NCI-H2029 treated with DMSO at 0.1 percent for 48 hours (cell line): ENCODE measurements at places on chromosomes 4 and X.

- DNase-seq, result no peak
These were observed 5.5 kb downstream of the RPS6KA6 start for GRCh38 chrX:84182516-84182915.

- no peak for DNase-seq
These were observed 620.6 kb upstream of the GNPDA2 start for GRCh38 chr4:45346816-45347435.

DNA sequence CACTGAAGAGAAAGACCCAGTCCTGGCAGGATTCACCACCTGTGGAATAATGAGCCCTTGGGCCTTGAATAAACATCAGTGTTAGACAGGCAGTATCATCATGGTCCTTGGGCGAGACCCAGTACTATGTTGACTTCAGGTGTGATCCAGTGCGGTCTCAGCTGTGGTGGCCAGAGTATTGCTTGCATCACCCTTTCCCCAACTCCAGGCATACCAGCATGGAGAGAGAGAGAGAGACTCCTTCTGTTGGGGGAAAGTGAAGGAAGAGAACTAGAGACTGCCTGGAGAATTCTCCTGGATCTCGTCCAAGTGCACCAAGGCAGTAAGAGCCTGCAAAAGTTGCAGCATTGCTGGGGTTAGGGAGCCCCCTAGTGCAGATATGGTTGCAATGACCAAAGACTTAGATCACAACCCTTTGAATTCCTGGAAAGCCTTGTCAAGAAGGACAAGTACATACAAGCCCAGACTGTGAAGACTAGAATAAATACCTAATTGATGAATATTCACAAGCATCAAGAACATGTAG is 61.1 kb upstream of the VAMP7 start:
- peak; percentile 53 for DNase-seq

GRCh38 chr4:118770741-118771187 is 65.2 kb downstream of the SEC24D start:
- no peak for DNase-seq

DNA sequence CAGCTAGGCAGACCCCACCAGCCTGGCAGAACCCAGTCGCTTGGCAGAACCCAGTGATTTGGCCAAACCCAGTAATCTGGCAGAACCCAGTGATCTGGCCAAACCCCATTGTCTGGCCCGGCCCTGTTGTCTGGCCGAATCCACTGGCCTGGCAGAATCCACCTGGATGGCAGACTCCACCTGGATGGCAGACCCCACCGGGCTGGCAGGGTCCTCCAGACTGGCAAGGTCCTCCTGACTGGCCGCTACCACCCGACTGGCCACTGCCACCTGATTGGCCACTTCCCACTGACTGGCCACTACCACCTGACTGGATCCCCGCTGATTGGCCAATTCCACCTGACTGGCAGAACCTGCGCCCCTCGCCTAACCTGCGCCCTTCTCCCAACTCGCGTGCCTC is 3.2 kb downstream of the MAGED1 start:
- no peak for DNase-seq

DNA sequence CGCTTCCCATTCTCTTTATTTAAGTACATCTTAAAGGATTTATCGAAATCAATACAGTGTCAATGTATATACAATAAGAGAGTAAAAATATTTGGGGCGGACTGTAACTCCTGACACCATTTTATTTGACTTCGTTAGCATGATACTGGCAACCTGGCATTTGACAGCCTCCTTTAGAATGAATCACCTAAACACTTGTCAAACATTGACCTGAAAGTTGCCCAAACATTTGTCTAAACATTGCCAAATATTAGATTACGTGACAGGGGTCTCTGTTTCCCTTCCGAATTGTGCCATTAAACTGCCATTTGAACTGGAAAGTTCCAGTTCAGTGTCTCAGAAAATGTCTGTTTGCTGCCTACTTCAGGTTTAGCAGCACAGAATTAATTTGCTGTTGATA is 20.8 kb upstream of the FAM9A start:
- DNase-seq, result no peak

DNA sequence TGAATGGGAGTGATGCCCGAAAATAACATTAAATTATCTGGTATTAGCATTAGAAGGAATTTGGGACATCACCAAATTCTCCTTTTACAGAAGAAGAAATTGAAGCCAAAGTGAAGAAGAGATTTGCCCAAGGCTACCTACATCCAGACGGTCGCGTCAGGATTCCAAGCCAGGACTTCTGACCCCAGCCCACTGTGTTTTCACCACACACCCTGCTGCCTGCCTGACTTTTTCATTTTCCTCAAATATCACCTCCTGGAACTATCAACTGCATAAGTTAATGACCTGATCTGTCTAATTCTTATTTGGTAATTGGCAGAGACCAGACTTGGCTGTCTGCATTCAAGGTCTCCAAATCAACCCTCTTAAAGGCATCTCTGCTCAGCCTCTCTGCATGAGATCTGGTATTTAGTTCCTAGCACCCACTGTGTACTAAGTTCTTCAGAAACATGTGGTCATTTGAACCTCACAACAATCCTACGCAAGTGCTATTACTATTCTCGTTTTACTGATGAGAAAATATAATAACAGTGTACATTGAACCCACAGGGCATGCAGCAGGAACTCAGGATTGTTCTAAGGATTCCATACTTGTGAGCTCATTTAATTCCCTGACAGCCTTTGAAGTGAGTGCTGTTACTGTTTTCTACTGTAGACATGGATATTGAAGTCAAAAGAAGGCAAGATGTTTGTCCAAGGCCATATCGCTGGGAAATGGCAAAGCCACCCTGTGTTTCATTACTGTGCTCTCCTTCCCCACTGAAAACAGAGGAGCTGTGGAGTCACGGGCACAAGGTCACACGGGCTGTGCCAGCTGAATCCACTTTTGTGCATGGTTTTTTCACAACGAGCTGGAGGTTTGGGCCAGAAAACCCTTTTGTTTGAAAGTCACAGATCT is 195.2 kb upstream of the C1QTNF7 start:
- DNase-seq, result no peak

- no peak for DNase-seq
These were observed 689.2 kb upstream of the SLIT2 start for GRCh38 chr4:19562456-19562855.

DNA sequence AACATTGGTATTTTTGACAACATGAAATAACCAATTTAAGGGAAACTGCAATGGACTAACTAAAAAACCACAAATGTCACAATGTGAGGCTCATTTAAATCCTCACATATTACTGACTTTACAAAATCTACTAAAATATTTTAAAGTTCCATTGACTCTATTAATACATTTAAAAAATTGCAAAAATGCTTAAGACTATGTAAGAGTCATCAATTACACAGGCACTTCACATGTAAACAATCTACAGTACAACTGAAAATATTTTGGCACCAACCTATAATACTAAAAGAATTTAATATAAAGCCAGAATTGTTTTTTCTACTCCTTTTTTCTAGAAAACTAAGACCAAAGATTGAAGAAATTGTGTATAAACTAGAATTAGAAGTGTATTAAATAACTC is 76.8 kb upstream of the RBMXL3 start:
- no peak for DNase-seq

- no peak for DNase-seq
These were observed 320.2 kb upstream of the GATB start for GRCh38 chr4:152081024-152081423.

DNA sequence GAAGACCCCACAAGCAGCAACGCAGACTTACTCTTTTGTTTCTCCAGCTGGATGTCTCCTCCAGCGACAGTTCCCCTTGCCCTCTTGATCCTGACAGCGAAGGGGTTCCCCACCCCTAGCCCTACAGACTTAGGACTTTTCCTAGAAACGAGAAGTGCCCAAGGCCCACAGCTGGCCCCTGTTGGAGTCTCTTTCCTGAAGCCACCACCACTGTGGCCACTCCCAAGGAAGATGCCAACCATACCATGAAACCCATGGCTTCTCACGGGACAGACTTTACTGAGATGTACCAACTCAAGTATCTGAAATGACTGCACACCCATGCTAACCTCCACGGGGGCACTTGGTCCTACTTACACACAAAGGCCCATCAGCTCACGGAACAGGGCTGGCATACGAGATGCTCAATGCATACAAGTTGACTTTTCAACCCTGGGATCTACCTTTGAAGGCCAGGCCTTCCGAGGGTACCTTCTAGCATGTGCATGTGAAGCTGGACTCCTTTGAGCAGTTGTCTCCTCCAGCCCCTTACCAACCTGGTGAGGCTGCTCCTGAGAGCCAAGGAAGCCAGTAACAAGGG is 924 bp upstream of the IRAK1 start:
- no peak for DNase-seq

DNA sequence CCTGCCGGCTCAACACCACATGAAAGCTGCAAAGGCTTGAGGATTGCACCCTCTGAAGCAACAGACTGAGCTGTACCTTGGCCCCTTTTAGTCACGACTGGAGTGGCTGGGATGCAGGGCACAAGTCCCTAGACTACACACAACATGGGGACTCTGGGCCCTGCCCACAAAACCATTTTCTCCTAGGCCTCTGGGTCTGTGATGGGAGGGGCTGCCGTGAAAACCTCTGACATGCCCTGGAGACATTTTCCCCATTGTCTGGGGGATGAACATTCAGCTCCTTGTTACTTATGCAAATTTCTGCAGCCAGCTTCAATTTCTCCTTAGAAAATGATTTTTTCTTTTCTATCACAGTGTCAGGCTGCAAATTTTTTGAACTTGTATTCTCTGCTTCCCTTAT is 123.5 kb upstream of the SMARCAD1 start:
- DNase-seq, result no peak

GRCh38 chrX:107730298-107730655 is 45.3 kb downstream of the TSC22D3 start:
- no peak for DNase-seq

DNA sequence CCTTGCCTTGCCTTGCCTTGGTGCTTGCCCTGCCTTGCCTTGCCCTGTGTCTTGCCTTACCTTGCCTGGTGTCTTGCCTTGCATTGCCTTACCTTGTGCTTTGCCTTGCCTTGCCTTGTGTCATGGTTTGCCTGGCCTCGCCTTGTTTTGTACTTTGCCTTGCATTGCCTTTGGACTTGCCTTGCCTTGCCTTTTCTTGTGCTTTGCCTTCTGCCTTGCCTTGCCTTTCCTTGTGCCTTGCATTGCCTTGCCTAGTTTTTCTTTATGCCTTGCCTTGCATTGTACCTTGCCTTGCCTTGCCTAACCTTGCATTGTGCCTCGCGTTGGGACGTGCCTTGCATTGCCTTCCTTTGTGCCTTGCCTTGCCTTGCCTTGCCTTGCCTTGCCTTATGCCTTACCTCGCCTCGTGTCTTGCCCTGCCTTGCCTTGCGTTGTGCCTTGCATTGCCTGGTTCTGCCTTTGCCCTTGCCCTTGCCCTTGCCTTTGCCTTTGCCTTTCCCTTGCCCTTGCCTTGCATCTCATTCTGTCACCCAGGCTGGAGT is 82.8 kb downstream of the TAB3 start:
- no peak for DNase-seq

GRCh38 chrX:96576368-96576767 is 108.3 kb upstream of the DIAPH2 start:
- no peak for DNase-seq

- DNase-seq, result no peak
These were observed 17.6 kb downstream of the SLC2A9 start for GRCh38 chr4:10003666-10004065.

- no peak for DNase-seq
These were observed 64.4 kb downstream of the SLC9A7 start for GRCh38 chrX:46694549-46694948.

DNA sequence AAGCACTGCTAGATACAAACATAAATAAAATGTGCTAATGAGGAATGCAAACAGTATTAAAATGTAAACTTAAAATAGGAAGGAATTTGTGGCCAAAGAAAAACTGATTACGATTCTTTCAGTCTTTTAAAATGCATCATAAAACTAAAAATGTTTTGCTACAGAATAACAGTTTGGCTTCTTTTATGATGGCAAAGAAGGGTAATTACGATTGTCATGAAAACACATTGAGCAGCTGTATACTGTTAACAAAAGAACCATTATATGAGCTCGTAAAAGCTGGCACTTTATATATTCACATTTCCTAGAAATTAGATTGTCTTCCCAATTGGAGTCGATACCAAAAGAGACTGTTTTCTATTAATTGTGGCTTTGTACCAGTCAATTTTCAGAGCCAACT is 290.4 kb downstream of the NR3C2 start:
- DNase-seq, result no peak
